Fibroblast of mammary gland (primary cell): ENCODE measurements at places on chromosomes 3 and 15.
A peak's percentile ranks its signal among the peaks of the same experiment; 100 is the strongest.

- DNase-seq, result no peak
Observed at GRCh38 chr3:73548436-73548835, 76.3 kb downstream of the PDZRN3 start.

DNA sequence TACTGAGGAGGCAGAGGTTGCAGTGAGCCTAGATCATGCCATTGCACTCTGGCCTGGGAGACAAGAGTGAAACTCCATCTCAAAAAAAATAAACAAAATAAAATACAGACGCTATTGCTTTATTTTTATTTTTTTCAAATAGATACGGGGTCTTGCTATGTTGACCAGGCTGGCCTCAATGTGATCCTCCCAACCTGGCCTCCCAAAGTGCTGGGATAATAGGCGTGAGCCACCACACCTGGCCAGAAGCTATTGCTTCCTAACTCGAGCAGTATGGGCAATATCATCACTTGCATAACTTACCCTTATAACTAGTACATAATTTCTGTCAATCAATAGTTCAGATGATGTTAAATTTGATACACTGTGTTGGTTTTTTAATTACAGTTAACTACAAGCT lies 3.0 kb downstream of the ARF4 start:
- DNase-seq, result no peak

DNA sequence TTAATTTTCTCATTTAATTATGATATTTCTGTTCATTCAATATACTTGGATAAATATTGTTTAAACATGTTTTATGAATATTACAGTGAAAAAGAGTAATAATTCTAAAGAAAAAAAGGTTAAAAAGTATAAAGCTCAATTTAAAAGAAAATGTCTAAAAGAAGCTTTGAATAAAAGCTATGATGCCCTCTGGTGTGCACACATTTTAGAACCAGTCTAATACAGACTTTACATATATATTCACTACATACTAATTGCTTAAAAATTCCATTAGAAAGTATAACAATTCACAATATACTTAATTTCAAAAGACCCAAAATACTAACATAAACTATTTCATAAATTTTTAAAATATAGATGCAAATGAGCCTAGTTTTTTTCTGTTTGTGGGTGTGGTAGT lies 909.1 kb upstream of the ROBO1 start:
- no peak for DNase-seq

GRCh38 chr3:150158943-150159625 lies 188.4 kb upstream of the PFN2 start:
- DNase-seq, result peak; percentile 49

DNA sequence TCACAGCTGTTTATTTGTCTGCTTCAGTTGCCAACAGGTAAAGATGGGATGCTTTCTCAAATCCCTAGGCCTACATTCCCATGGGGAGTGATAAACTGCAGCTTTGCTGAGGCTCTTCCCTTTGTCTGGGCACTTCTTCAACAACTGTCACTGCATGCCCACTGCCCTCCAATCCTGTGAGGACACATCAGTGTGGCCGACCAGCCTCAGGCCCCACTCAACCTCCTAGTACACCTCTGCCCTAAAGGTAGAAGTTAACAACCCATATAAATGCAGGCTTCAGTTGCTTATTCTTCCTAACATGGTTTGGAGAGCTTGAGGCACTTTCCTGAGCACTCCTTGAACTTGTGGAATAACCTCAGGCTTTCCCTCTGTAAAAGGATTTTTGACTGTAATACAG lies 49.6 kb downstream of the ROPN1B start:
- no peak for DNase-seq

GRCh38 chr15:38714309-38715072 lies 149.9 kb upstream of the RASGRP1 start:
- DNase-seq, result peak; percentile 78
